Umbilical cord (tissue), 2 donors: ENCODE measurements at places on chromosomes 7 and 10. TPM values are rescaled to one million over a fixed set of nuclear protein-coding genes. Genes with fewer than 3 reads are reported as not detected.

Gene WNT2
- total RNA-seq, result 23.6 TPM

Gene GRID1
- total RNA-seq, result 7.2 TPM

Gene TRIM4
- 24.6 TPM for total RNA-seq

Gene TCERG1L
- total RNA-seq, result 0.48 TPM

Gene KCP
- total RNA-seq, result 1.4 TPM

Gene MEOX2
- total RNA-seq, result 6.5 TPM

Gene PRR15
- total RNA-seq, result not detected

Gene CPXM2
- total RNA-seq, result 122 TPM

Gene ZNF518A
- 41.4 TPM for total RNA-seq

Gene EPHB4
- total RNA-seq, result 97.3 TPM

DNA sequence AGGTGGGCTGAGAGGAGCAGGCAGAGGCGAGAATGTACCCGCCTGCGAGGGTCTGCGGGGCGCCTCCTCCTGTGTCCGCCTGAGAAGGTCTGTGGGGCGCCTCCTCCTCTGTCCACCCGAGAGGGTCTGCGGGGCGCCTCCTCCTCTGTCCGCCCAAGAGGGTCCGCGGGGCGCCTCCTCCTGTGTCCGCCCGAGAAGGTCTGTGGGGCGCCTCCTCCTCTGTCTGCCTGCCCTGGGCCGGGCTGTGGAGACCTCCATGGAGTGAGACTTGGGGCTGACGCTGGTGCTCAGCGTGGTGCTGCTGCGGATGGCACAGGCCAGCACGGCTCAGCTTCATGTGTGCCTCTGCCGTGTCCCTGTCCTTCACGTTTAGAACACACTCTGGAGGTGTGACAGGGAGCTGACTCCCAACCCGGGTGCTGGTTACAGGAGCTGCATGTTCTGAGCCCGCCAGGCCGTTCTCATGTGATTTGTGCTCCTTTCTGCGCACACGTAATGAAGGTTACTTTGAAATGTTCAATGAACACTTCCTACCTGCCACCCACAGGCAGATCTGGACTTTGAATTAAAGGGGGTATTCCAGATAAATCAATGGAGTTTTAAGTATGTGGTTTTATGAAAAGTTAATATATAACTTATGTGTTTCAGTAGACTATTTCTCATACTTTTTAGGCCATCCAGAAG, 20.5 kb upstream of the GET4 start:
- DNase-seq, result no peak

- DNase-seq, result no peak
Observed at GRCh38 chr10:15739254-15739970, 19.7 kb upstream of the ITGA8 start.

GRCh38 chr10:118148247-118148646, 101.5 kb upstream of the RAB11FIP2 start:
- DNase-seq, result no peak

DNA sequence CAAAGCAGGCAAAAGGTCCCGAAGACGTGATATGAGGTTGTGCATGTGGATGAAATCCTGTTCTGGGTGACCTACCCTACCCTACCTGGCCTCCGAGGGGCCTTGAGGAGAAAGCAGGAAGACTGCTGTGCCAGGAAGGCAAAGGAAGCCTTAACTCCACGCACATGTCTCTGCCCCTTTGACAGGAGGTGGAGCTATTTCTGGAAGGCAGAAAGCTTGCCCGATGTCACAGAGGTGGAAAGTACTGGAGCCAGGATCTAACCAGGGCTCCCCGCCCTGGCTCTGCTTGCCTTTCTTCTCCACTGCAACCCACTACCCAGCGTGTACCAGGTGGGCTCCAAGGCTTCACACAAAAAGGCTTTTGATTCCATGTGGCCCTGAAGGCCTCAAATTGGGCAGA, 66.4 kb upstream of the DDC start:
- DNase-seq, result no peak

- no peak for DNase-seq
Observed at GRCh38 chr10:49678827-49679479, 498 bp upstream of the C10orf53 start.

DNA sequence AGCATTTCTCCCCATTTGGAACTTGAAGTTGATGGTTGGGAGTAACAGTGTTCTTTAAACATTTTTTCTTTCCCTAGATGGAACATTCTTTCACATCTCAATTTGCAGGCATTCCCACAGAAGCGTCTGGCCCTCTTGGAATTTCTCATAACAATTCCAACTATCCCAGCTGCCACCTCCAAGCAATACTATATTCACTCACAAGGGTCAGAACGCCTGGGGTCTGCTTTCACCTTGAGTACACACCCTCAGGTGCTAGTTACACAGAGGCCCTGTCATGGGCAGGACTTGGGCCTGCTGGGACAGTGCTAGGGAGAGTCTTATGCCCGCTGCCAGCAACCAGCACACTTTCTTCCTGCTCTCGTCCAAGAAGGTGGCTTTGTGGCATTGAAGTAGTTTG, 136.5 kb downstream of the JCAD start:
- peak; percentile 17 for DNase-seq

GRCh38 chr10:132876993-132877431, 65.4 kb downstream of the CFAP46 start:
- DNase-seq, result no peak

DNA sequence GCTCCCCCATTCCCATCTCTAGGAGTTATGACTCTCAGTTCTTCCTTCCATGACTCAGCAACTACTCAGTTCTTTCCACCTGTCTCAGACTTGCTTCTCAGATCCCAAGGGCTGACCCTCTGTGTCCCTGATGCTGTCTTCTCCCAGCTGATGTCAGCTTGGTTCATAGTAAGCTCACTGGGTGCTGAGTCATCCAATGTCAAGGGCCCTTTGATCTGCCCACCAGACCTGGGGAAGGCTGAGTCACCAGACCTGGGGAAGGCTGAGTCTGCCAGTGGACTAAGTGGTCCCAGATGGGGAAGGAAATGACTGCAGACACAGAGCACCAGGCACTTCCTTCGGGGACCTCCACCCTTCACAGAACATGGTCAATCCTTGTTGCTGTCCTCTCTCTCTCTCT, 76.1 kb upstream of the ZEB1 start:
- DNase-seq, result peak; percentile 18

GRCh38 chr10:22723783-22724182, 9.4 kb upstream of the PIP4K2A start:
- DNase-seq, result no peak

GRCh38 chr7:69656890-69657289, 58.6 kb downstream of the AUTS2 start:
- DNase-seq, result no peak

DNA sequence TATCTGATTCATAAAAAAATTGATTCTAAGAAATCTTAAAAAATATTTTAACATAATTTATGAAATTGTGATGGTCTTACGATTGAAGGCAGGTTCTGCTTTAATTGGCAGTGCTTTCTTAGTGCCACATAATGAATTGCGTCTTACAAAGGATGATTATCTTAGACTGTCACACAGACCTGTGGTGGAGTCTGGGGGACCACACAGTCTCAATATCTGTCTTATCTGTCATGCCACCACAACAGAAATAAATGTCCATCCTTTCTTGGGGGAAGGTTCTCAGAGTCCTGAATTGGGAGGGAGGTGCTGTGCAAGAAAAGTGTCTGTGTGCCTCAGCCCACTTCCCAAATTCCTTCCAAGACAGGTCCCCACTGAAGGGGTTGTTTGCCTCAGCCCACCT, 34.0 kb downstream of the ZDHHC6 start:
- DNase-seq, result no peak

GRCh38 chr7:130096243-130096827, 26.0 kb downstream of the KLHDC10 start:
- DNase-seq, result peak; percentile 21

DNA sequence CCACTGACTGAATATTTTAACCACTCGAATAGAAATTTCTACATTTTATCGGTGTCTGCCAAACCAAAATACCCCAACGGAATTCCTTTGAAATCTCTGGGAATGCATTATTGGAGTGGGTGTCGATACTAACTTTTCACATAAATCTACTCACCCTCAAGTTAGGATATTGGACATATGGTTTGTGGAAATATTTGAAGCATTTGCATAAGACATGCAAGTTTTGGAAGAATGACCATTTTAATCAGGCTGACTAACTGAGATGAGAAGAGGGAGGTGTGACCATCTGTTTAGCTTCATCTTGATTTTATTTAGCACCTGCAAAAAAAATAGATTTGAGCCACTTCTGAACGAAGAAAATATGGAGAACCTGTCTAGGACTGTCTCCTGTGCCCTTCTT, 61.2 kb downstream of the KLF6 start:
- DNase-seq, result no peak

DNA sequence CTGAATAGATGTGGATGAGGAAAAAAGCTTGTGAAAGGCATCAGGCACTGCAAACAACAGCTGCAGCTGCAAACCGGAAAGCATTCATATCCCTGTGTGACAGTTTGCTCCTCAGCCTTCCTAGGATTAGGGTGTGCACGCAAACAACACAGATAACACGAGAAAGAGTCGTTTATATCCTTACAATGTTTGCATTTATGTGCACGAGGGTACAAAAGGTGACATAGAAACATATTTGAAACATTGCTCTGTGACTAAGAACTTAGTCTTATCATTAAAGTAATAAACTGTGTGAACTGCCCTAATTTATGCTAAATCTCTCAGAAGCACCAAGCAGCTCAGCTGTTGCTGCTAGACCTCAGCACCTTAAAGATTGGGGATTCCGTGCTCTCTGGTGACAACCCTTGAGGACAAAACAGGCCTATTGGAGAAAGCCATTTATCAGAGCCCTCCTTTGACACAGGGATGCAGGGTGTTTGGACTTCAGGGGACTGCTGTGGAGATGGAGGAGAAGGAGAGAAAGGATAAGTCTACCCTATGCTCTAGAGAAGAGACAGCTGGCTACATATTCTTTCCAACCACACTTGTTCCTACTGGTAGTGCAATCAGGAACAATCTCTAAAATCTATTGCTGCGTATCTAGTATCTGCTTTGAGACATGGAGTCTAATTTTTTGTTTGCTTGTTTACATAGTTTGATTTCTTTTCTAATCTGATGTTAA, 176.2 kb downstream of the GNAT3 start:
- peak; percentile 41 for DNase-seq

- no peak for DNase-seq
Observed at GRCh38 chr10:924524-924859, 7.0 kb downstream of the LARP4B start.

GRCh38 chr7:149606826-149607225, 109.2 kb upstream of the ZNF746 start:
- no peak for DNase-seq

DNA sequence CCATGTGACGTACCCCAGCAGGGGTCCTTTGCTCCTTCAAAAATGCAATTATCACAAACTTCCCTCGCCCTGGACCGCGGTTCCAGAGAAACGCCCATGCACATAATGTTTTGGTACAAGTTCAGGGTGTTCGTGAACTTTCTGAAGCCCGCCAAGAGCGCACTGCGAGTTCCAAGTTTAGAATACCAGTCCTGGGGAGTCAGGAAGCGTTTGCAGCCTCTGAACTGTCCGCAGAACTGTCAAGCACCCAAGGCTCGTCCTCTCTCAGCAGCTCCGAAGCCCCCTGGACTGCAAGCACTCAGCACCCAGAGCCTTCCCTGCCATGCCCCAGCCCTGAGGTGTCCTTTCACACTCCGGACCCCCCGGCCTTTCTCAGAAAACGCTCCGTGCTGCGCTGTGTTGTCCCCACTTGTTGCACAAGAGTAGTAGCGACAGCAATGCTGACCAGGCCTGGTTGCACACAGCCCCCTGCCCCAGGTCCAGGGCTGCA, 30.3 kb downstream of the CALML3 start:
- no peak for DNase-seq

DNA sequence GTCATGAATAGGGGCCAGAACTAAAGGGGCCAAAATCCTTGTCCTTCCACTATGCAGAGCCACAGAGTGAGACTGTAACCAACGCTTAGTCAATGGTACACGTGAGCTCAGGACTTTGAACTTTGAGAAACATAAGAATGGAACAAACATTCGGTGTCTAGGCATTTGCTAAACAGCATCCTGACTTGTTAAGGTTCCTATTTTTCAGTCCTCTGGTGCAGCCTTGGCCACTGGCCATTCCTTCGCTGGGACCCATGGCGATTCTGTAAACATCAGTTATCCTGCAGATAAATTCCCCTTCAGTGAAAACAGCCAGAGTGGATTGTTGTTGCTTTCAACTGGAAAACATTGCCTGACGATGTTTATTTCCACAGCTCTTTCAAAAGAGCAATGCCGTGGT, 266.8 kb downstream of the SORCS1 start:
- no peak for DNase-seq

- DNase-seq, result no peak
Observed at GRCh38 chr7:16212610-16213009, 208.7 kb downstream of the CRPPA start.

DNA sequence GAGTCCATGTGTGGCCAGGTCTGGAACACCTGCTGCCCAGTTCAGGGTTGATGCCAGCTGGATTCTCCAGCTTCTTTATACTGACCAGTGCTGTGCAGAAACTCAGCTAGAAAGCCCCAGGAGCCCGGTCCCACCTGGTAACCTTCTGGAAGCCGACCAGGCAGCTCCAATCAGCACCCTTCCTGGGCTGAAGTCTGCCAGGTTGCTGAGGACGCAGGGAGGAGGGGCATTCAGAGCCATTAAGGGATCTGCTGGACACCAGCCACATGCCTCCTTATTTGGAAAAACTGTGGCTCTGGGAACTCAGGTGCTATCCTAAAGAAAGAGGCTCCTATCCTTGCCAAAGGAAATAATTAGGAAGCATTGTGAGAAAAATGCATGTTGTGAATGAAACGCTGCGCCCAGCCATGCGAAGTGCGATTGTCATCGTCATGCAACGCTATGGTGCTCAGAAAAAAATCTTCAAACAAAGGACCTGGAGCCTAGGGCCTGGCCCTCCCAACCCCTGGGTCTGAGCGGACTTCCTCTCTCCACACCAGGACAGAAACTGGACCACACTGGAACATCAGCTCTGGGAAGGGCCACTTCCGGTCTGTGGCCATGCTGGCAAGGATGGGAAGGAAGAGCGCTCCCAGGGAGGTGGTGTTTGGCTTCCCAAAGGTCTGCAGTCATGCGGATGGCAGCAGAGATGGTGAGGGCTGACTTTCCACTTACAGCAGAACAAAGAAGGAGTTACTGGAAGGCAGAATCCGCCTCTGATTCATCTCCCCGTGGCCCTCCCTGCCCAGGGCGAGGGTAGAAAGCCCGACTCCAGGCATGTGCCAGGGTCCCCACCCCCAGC, 90.1 kb downstream of the FAM53B start:
- no peak for DNase-seq

- DNase-seq, result no peak
Observed at GRCh38 chr10:89002226-89002978, 11.8 kb downstream of the FAS start.
